ENCODE measurements at places on chromosomes 6 and 20.

- H3K27ac ChIP-seq: no peak overlapping the region
- H3K4me1 ChIP-seq: peaks cover 3% of the 10 kb centered on the region
- H3K4me3 ChIP-seq: no peak overlapping the region
- H3K27me3 ChIP-seq: no peaks in the 10 kb centered on the region
- no peaks in the 10 kb centered on the region for H3K36me3 ChIP-seq
Measured at GRCh38 chr6:131116755-131117360, 18.4 kb upstream of the AKAP7 start.

DNA sequence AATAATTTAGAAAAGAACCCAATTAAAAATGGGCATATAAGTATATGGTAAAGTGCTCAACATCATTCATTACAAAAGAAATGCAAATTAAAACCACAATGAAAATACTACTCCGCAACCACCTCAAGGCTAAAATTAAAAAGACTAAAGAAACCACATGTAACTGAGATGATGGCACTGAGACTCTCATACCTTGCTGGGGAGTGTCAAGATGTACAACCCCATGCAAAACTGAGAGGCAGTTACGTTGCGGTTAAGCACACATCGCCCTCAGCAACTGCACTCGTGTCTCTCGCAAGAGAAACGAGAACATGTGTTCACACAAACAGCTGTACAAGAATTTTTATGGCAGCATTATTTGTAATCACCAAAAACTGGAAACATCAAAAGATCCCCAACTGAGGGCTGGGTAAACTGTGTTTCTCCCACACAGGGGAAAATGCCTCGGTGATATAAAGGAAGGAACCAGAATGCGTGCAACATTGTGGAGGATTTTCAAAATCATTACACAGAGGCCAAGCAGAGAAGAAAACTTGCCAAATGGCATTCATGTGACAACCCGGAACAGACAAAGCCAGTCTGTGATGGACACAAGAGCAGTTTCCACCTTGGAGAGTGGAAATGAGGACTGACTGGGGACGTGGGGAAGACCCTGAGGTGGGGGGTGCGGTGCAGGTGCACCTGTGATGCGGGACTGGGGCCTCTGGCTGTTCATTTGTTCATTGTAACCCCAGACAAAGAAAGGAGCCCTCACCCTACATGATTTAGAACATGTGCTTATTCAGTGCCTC is 144.9 kb downstream of the WDR27 start:
- no peak overlapping the region for H3K27ac ChIP-seq
- H3K4me1 ChIP-seq: no peaks in the 10 kb centered on the region
- H3K27me3 ChIP-seq: no peaks in the 10 kb centered on the region
- no peak for DNase-seq
- H3K4me3 ChIP-seq: no peak overlapping the region

DNA sequence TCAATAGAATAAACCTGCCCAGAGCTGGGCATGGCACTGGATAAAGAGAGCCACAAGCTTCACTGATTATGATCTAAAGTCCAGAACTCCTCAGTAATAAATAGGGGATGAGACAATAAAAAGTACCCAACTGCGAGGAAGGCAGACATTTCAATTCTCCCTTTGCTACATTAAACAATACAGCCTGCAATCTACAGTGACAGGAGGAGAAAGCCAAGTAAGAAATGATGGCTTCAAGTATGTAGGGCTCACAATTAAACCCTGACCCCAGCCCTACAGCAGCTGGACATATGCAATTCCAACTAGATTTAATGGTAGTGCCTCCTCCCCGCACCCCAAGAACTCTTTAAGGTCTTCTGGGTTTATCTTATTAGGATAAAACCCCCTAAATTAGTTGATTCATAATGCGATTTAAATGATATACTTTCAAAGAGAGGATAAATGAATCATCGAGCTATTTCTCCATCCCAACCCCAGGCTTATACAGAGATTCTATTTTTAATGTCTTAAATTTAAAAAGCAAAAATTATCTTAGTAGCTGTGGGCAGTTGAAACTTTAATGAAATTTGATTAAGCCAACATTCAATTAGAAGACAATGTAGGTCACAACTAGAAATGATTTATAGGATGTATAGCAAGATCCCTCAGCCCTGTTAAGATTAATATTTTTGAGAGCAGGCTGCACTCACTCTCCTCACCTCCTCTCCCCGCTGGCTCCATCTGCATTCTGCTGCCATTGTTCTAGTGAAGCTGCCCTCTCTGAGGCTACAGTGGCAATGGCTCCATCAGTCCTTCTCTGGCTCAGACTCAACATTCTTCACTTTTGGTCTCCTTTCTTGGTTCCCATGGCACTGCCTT is 57.1 kb downstream of the OGFRL1 start:
- H3K4me1 ChIP-seq: peaks cover 12% of the 10 kb centered on the region
- DNase-seq: no peak
- H3K36me3 ChIP-seq: no peaks in the 10 kb centered on the region
- no peaks in the 10 kb centered on the region for H3K27me3 ChIP-seq
- no peak overlapping the region for H3K27ac ChIP-seq

- H3K4me3 ChIP-seq: no peak overlapping the region
- H3K36me3 ChIP-seq: no peaks in the 10 kb centered on the region
- no peak for DNase-seq
- no peaks in the 10 kb centered on the region for H3K4me1 ChIP-seq
- H3K27ac ChIP-seq: no peak overlapping the region
Measured at GRCh38 chr6:163806755-163807499, 392.4 kb downstream of the QKI start.

DNA sequence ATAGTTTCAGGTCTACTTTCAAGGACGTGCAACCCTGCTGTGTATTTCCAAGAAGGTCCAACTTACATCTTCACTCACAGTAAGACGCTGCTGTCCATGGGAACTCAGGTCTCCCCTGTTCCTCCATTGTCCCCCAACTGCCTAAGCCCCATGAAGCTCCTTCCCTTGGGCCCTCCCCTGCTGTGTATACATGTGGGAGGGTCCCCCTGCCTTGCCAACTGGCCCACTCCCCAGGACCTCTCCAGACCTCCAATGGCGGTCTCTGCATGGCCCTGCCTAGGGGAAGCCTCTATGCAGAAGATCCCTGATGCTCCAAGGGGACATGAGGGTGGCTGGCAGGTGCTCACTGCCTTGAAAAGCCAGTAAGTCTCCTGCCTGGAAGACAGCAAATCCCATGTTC is 186.7 kb upstream of the CST7 start:
- H3K4me1 ChIP-seq: no peaks in the 10 kb centered on the region
- no peak for DNase-seq
- no peaks in the 10 kb centered on the region for H3K36me3 ChIP-seq
- no peak overlapping the region for H3K4me3 ChIP-seq

- no peak overlapping the region for H3K27ac ChIP-seq
- no peak for DNase-seq
- no peaks in the 10 kb centered on the region for H3K27me3 ChIP-seq
- H3K4me3 ChIP-seq: no peak overlapping the region
- H3K4me1 ChIP-seq: peaks cover 21% of the 10 kb centered on the region
Measured at GRCh38 chr20:23407781-23408464, 13.4 kb downstream of the NAPB start.

DNA sequence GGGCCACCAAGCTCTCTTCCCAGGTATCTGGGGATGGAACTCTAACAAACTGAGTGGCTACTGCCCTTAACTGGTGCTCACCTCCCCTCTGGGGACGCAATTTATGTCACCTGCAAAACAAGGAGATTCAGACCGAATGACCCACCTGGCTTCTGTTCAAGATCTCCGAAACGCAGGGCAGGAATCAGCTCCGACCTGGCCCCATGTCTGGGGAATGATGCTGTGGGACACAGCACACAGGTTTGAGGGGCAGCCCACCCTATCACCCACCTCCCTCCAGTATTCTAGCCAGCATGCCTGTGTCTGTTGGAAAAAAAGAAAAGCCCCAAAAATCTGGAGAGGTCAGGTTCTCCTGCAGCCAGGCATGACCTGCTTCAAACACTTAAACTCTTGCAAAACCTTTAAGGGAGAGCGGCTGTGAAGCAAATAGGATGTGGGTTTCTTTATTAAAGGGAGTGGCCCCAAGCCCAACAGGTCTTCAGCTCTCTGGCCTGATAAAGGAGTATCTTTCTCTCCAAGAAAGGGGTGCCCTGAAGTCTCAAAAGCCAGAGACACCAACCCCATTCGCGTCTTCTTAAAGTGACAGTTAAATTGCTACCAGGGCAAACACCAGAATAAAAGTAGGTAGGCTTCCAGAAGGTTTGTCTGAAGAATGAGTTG is 6.4 kb downstream of the PREX1 start:
- no peak overlapping the region for H3K4me3 ChIP-seq
- no peak for DNase-seq
- peaks cover 14% of the 10 kb centered on the region for H3K27me3 ChIP-seq
- H3K27ac ChIP-seq: no peak overlapping the region
- no peaks in the 10 kb centered on the region for H3K36me3 ChIP-seq
- H3K4me1 ChIP-seq: peaks cover 21% of the 10 kb centered on the region

DNA sequence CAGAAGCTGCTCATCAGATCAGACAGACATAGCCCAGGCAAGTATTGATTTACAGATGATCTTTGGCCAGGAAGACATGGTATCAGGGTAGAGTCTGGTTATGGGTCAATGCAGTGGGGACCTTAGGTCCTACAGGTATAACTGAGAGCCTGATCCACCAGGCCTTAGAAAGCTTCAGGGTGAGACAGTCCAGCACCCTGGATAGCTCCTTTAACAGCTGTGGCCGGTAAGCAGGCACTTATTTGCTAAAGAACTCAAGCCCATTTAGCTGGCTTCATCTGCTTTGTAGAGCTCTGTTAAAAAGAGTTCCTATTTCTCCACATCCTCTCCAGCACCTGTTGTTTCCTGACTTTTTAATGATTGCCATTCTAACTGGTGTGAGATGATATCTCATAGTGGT is 39.6 kb downstream of the ESR1 start:
- H3K27me3 ChIP-seq: no peaks in the 10 kb centered on the region
- H3K4me1 ChIP-seq: no peaks in the 10 kb centered on the region
- DNase-seq: no peak
- no peaks in the 10 kb centered on the region for H3K36me3 ChIP-seq
